ENCODE measurements at places on chromosomes 11 and 22. TPM values are rescaled to one million over a fixed set of nuclear protein-coding genes. Genes with fewer than 3 reads are reported as not detected.

The PRG2 gene
- not detected for total RNA-seq

DNA sequence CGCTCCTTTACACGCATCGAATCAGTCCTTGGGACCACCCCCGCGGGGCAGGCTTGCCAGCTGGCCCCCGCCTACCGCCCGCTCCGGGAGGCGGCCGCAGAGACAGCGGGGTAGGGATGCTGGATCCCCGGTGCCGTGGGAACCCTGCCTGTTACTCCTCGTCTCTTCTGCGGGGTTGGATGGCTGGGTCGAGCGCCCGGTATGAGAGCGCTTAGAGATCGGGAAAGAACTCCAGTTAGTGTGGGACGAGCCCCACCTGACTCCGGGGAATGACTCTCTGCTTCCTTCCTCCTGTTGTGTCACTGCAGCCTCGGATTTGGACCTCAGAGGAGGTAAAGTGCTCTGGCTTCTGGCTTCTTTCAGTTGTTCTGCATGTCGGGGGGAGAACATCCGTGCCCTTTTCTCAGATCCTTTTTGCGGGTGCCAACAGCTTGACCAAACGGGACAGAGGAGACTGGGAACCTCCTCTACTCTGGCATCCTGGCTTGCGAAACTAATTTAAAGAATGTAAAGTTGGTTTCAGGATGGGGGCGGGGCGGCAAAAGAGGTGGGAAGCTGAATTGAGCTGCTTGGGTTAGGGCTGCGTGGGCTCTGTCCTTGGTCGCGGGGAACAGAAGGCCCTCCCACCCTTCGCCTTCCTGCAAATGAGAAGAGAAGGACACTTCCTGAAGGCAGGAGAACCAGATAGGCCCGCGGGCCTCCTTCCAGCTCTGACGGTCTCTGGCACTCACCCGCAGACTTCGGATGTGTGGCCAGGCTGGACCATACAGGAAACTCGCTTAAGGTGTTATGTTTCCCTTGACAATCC, 938 bp downstream of the LAYN start:
- H3K4me1 ChIP-seq: peaks cover 28% of the 10 kb centered on the region
- DNase-seq: peak; percentile 60
- peaks cover 11% of the 10 kb centered on the region for H3K27me3 ChIP-seq
- peak overlapping the region; percentile 71 for H3K4me3 ChIP-seq
- peak overlapping the region; percentile 78 for H3K27ac ChIP-seq

DNA sequence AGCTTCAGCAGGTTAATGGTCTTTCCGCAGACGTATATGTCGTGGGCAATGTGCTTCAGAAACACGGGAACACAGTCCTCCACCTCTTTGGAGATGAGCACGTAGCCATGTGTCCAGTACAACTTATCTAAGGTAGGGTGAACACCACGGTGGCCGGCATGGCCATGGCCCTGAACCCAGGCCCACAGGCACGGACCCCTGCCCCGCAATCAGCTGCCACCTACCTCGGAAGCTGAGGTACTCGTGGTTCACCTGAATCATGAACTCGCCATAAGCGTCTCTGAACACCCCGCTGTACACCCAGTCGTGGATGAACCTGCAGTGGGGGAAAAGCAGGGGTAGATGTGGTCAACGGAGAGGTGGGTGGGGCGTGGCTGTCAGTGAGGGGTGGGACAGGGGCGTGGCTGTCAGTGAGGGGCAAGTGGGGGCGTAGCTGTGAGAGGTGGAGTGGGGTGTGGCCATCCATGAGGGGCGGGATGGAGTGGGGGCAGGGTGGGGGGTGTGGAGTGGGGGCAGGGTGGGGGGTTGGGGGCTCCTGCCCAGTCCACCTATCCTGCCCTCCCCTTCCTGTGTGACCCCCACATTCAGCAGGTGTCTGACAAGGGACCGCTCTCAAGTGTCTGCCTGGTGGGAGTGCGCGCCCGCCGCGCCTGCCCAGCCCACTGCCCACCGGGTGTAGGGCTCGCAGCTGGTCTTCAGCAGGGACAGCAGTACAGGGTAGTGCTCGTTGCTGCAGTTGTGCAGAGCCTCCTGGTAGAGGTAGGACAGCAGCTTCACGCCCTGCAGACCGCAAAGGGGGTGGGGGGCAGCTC, 18.6 kb downstream of the TUBGCP6 start:
- peaks cover 90% of the 10 kb centered on the region for H3K36me3 ChIP-seq
- no peak overlapping the region for H3K27ac ChIP-seq
- no peak overlapping the region for H3K4me3 ChIP-seq
- DNase-seq: no peak
- no peaks in the 10 kb centered on the region for H3K27me3 ChIP-seq

DNA sequence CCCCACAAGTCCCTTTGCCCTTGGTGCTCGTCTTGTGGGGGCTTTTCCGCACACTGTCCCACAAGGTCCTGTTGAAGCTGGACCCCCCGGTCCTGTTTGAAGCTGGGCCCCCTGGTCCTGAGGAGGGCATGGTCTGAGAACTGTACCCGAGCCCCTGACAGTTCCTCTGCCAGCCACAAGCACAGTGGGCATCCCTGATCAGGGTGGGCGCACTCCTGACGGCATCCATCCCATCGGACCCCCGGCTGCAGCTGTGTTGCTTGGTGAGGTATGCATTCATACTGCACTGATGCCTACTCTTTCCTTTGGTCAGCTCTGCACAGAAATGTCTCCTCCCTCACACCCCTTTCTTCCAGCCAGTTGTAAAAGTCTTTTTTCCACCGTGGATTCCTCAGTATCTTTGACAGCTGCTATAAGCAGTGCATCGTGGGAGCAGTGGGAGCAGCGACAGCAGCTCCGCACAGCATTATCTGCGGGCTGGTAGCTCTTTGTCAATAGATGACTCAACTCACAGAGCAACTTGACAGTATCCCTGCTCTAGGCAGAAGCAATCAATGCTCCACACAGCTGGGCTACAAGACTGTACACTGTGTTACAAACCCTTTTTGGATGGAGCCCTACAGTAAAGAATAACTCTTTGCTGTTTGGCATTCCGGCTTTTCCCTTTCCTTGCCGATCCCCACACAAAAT, 1030.8 kb upstream of the CCDC90B start:
- no peak overlapping the region for H3K4me3 ChIP-seq
- H3K27me3 ChIP-seq: no peaks in the 10 kb centered on the region
- no peaks in the 10 kb centered on the region for H3K36me3 ChIP-seq
- H3K4me1 ChIP-seq: no peaks in the 10 kb centered on the region
- no peak overlapping the region for H3K27ac ChIP-seq
- DNase-seq: no peak

The SPDYC gene
- total RNA-seq: not detected

DNA sequence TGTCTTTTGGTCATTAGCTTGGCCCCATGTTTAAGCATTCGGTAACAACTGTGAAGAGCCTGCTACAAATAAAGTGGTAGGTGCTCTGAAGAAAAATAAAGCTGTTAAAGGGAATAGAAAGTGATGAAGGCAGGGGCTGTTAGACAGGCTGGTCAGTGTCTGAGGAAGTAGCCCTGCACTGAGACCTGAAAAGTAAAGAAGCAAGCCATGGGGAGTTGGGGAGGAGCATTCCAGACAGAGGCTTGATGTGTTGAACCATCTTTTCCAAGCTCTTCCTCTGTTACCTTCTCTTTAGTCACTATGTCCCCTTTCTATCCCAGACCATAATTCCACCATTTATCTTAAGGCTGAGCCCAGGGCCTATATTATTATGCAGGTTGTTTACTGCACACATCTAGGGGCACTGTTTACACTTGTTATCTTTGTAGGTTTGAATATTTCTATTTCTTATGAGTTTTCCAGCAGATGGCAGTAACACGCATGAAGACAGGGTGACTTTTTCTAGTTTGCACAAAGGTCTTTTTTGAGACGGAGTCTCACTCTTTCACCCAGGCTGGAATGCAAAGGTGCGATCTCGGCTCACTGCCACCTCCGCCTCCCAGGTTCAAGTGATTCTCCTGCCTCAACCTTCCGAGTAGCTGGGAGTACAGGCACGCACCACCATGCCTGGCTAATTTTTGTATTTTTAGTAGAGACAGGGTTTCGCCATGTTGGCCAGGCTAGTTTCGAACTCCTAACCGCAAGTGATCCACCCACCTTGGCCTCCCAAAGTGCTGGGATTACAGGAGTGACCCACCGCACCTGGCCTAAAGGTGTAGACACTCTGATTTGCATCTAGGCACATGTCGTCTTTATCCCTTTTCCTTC, 23.0 kb downstream of the ZFTA start:
- H3K4me3 ChIP-seq: no peak overlapping the region
- H3K27ac ChIP-seq: no peak overlapping the region
- peaks cover 6% of the 10 kb centered on the region for H3K36me3 ChIP-seq
- no peak for DNase-seq
- H3K27me3 ChIP-seq: no peaks in the 10 kb centered on the region
- H3K4me1 ChIP-seq: no peaks in the 10 kb centered on the region

DNA sequence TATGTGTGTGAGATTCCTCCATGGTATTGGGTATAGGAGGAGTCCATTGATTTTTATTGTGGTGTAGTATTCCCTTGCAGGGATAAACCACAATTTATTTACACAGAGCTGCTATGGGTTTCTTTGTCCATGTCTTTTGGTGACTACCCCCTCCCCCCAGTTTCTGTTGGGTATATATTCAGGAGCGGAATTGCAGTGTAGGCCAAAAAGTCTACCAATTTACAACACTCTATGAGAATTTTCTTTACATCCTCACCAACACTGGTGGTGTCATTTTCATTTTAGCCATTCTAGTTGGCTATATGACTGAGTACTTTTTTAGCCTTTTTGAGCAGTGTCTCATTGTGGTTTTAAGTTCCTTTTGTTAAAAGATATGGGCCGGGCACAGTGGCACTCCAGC, 55.2 kb upstream of the ATXN10 start:
- no peaks in the 10 kb centered on the region for H3K4me1 ChIP-seq
- H3K27me3 ChIP-seq: no peaks in the 10 kb centered on the region
- peak; percentile 1 for DNase-seq
- no peak overlapping the region for H3K4me3 ChIP-seq
- no peak overlapping the region for H3K27ac ChIP-seq
- no peaks in the 10 kb centered on the region for H3K36me3 ChIP-seq

- no peaks in the 10 kb centered on the region for H3K27me3 ChIP-seq
- no peaks in the 10 kb centered on the region for H3K4me1 ChIP-seq
- DNase-seq: no peak
- H3K4me3 ChIP-seq: no peak overlapping the region
Measured at GRCh38 chr11:27864611-27865010, 164.4 kb upstream of the BDNF start.

The TMPRSS6 gene
- 0.53 TPM for total RNA-seq

The ADAMTS15 gene
- 8.4 TPM for total RNA-seq

GRCh38 chr11:19557720-19558140, 154.9 kb upstream of the NAV2 start:
- H3K36me3 ChIP-seq: no peaks in the 10 kb centered on the region
- peaks cover 16% of the 10 kb centered on the region for H3K4me1 ChIP-seq
- H3K27ac ChIP-seq: no peak overlapping the region
- DNase-seq: peak; percentile 82

GRCh38 chr11:19432370-19433061, 191.8 kb upstream of the E2F8 start:
- H3K27ac ChIP-seq: no peak overlapping the region
- no peak for DNase-seq
- peaks cover 4% of the 10 kb centered on the region for H3K27me3 ChIP-seq
- H3K4me3 ChIP-seq: no peak overlapping the region
- H3K36me3 ChIP-seq: no peaks in the 10 kb centered on the region
- peaks cover 12% of the 10 kb centered on the region for H3K4me1 ChIP-seq

DNA sequence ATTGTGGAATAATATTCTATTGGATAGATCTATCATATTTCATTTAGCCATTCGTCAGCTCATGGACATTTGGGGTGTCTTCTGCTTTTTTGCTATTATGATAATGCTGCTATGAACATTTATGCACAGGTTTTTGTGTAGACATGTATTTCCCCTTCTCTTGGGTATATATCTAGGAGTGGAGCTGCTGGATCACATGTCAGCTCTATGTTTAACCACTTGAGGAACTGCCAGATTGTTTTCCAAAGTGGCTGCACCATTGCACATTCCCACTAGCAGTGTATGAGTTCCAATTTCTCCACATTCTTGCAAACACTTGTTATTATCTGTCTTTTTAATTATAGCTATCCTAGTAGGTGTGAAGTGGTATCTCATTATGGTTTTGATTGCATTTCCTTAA, 75.0 kb downstream of the C11orf65 start:
- no peaks in the 10 kb centered on the region for H3K27me3 ChIP-seq
- no peaks in the 10 kb centered on the region for H3K36me3 ChIP-seq
- no peak overlapping the region for H3K27ac ChIP-seq
- DNase-seq: no peak

The BACE1 gene
- total RNA-seq: 28.4 TPM

GRCh38 chr11:128036556-128037093, 550.7 kb downstream of the ETS1 start:
- H3K4me3 ChIP-seq: no peak overlapping the region
- no peak overlapping the region for H3K27ac ChIP-seq
- peaks cover 13% of the 10 kb centered on the region for H3K4me1 ChIP-seq
- H3K36me3 ChIP-seq: no peaks in the 10 kb centered on the region
- H3K27me3 ChIP-seq: no peaks in the 10 kb centered on the region

- peaks cover 17% of the 10 kb centered on the region for H3K4me1 ChIP-seq
- no peak overlapping the region for H3K27ac ChIP-seq
- H3K4me3 ChIP-seq: no peak overlapping the region
- DNase-seq: peak; percentile 37
Measured at GRCh38 chr22:39155421-39155820, 2.9 kb upstream of the CBX7 start.

- DNase-seq: no peak
- H3K27ac ChIP-seq: no peak overlapping the region
- no peaks in the 10 kb centered on the region for H3K36me3 ChIP-seq
- no peak overlapping the region for H3K4me3 ChIP-seq
Measured at GRCh38 chr11:126573325-126573978, 218.0 kb downstream of the ST3GAL4 start.

DNA sequence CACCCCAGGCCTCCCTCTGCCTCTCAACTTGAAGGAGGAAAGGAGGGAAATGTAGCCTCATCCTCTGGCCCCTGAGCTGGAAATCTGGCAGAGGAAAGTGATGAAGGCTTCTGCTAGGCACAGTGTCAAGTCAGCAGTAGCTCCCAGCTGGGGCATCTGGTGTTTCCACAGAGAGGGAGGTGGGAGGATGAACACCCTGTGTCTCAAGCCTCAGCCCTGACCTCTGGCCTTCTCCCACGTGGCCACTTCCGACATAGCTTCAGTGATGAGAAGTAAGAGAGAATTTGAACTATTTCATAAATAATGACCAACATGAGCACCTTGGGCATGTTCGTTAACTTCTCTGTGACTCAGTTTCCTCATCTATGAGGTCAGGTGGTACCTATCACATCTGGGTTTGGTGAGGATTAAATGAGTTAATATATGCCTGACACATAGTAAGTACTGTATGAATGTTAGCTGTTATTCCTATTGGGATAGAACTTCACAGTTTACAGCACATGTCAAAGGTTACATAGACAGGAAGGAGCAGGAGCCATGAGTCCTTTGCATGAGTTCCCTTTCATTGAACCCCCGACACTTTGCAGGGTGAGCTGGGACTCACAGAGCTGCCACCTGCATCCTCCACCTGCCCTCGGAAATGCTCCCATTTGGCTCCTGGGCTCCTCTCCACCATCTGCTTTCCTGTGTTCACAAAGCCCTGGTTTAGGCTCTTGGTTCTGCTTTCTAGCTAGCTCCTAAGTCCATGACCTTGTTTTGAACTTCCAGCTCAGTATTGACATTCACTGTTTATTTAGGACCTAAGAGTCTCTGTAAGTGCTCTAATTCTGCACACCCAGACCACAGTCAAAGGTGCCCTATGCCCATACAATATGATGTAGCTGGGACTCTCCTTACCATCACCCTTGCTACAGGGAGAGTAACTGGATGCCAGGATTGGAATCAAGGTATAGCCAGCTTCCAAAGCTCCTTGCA, 61.7 kb downstream of the CSNK2A3 start:
- H3K36me3 ChIP-seq: peaks cover 27% of the 10 kb centered on the region
- H3K27me3 ChIP-seq: no peaks in the 10 kb centered on the region
- no peak overlapping the region for H3K4me3 ChIP-seq
- no peak for DNase-seq
- H3K4me1 ChIP-seq: peaks cover 15% of the 10 kb centered on the region

- H3K36me3 ChIP-seq: no peaks in the 10 kb centered on the region
- H3K27me3 ChIP-seq: no peaks in the 10 kb centered on the region
- no peak overlapping the region for H3K4me3 ChIP-seq
Measured at GRCh38 chr11:130587658-130588057, 139.2 kb downstream of the ADAMTS15 start.

The KRTAP5-7 gene
- total RNA-seq: not detected

All from lower lobe of right lung (tissue), 2 donors.